ENCODE measurements at places on chromosomes 6 and 20.

- DNase-seq: no peak
Measured at GRCh38 chr6:8803181-8803760, 367.9 kb upstream of the SLC35B3 start.

DNA sequence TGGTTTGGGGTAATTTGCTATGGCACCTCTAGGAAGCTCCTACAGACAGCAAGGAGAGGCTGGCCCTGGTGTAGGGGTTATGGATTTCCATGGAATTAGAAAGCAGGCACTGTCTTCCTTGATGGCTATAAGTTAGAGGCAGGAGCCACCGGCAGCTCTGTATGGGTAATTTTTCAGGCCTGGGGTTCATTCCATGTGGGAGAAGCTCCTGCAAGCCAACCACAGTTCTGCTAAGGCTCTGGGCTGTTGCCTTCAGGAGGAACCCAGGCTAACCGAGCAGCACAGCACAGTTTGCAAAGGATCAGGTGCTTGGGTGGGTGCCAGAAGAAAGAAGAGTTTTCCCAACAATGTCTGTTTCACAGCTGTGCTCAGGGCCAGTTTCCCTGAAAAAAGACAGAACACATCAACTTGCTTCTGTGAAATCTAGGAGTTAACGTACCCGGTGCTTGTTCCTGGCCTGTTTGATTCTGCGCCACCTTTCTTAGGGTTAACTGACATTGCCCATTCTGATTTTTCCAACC lies 162.8 kb upstream of the MYLIP start:
- DNase-seq: no peak

- no peak for DNase-seq
Measured at GRCh38 chr20:54221353-54221752, 13.5 kb downstream of the PFDN4 start.

DNA sequence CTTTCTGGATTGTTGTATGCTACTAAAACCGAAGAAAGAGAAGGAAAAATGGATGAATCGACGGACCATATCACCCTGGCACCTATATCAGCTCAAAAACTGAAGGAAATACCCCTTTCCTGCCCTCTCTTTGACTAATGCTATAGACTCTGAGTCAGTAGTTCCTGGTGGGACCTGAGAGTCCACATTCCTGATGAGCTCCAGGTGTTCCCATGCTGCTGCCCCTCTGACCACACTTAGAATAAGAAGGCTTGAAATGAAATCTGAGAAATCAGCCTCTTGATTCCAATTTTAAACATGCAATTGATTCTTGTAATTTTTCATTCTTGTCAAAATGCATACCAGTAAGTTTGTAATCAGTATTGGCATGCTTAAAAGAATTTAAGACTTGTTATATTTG lies 75.2 kb downstream of the PRL start:
- DNase-seq: no peak

DNA sequence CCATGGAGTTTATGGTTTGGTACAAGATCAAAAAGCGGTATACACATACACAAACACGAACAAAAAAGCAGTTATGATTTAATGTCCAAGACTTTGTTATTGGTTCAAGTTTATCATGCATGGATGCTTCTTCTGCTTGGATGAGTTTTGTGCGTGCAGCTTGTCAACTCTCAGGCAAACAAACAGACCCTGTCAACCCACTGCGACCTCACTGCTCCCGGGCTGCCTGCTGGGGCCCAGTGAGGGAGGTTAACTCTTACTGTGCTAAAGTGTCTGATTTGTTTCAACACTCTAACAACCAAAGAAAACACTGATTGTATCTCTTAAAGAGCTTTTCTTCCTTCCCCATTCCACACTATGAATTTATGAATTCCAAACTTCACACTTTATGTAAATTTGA lies 26.8 kb upstream of the DDR1 start:
- DNase-seq: no peak

- DNase-seq: no peak
Measured at GRCh38 chr6:110233770-110234374, 53.6 kb downstream of the CDC40 start.

DNA sequence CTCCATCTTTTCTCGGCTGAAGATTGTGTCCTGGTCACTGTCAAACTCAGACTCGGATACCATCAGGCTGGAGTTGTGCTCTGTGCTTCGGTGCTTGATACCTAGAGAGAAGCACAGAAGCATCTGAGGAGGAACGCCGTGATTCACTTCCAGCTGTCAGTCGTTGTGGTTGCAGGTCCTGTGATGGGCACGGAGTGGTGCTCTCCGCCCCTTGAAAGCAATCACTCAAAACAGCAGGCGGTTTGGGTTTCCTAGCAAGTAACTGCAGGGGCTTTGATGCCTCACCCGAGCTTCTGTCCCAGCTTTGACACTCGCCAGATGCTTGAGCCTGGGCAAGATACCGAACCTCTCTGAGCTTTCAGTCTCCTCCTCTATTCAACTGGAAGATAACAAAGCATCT lies 52.5 kb downstream of the ALDH5A1 start:
- DNase-seq: peak; percentile 20

DNA sequence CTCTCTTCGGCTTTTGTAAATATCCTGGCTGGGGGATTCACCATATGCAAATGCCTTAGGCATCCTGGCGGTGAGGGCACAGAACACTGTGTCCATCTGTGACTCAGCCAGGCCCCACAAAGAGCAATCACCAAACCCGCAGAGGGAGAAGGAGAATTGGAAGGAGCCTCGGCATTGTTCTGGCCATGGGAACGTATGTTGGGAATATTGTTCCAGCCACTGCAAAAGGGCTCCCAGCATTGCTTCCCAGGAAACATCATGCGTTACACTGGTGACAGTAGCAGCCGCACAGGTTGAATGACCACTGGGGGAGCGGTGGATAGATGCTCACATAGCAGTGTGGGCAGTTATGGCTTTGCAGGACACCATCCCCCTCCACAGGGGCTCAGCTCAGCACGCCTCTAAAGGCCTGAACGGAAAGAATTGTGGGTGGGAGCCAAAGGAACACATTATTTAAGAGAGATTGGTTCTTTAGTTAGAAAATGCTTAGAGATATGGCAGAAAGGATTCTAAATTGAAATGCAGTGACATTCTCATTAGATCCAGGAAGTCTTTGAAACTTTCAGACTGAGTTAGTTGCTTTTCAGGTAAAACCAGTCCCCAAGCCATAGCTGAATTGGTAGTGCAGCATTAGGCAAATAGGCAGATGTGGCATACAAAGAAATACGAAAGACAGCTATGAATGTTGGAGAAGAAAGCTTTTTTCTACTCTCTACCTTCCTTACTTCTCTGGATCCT lies 104.3 kb downstream of the RNF144B start:
- DNase-seq: no peak

DNA sequence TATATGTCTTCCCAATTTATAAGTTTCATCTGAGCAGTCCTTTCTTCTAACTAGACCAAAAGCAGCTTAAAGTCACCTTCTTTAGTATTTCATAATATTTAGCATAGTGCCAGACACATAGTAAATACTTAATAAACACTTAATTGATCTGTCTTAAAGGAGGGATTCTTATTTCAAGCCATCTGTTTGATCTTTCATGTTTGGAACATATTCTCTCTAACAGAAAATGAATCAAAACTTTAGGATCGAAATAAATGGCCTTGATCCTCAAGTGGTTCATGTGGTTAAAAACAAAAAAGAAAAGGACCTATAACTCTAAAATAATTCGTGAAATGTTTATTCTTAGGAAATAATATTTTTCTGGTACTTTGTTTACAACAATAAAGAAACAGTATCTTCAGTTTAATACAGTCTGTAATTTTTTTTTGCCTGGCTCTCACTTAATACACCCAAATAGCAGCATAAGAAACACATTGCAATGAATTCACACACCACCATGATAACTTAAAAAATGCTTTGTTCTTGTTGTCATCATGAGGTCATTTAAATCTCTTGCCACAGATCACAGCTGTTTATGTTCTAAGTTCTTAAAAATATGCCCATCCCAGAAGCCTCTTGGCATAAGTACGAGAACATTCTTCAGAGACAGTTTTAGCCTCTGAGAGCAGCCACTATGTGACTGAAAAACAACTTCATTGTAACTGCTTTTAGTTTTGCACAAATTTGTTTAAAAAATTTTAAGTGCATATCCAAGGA lies 48.1 kb downstream of the ESF1 start:
- DNase-seq: no peak

DNA sequence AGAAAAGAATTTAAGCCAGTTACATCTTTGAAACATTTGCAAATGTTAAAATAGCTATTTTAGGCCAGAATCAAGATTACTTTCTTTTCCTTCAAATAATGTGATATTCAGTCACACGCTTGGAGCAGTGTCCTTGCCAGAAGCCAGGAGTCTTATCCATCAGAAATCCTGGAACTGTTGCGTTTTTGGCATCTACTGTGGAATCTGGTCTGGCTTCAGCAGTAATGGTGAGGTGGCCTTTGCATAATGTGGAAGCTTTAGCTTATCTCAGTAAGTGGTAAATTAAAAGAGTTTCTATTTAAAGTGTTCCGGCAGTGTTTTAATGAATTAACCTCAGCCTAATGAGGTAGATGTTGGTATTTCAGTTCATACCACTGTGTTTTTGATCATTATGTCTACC lies 97.6 kb downstream of the FIG4 start:
- DNase-seq: no peak

DNA sequence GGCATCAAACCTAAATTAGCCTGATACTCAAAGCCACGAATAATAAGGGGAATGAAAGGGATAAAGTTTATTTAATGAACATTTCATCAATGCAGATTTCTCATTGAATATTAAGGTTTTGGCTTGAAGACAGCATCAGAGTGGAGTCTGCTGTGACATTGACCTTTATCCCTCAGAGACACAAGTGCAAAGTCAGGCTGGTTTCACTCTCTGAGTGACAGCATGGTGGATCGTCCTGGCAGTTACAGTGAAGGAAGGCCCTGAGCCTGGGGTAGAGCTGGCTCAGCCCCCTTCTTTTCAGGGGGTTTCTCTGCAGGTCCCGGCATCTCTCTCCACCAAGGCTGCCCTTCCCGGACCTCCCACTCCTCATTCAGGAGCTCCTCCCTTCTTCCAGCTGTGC lies 503.1 kb downstream of the PREX1 start:
- DNase-seq: no peak

- no peak for DNase-seq
Measured at GRCh38 chr6:155832596-155832995, 377.0 kb upstream of the NOX3 start.

- no peak for DNase-seq
Measured at GRCh38 chr6:169960521-169960885, 209.1 kb downstream of the ERMARD start.

DNA sequence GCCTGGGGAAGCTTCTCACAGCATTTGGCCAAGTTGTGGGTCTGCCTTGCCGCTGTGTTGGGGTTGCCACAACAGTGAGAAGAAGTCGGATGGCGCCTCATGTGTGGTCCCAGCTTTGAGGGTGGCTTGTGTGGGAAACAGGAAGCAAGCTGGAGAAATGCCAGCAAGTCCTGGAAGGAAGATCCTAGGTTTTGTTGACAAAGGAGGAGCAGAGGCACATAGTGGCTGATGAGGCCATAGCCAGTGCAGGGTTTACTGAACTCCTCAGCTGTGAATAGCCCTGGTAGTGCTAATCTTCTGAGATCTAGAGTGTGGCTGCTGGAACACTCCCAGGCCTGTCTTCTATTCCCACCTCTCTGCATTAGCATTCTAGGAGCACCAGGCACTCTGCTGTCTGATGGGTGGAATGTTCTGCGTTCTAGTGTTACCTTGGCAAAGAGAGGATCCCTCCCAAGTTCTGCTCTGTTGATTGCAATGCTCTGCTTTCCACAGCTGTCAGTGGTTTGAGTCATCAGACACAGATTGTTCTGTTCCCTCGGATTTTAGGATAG lies 25.2 kb downstream of the SNPH start:
- DNase-seq: no peak

DNA sequence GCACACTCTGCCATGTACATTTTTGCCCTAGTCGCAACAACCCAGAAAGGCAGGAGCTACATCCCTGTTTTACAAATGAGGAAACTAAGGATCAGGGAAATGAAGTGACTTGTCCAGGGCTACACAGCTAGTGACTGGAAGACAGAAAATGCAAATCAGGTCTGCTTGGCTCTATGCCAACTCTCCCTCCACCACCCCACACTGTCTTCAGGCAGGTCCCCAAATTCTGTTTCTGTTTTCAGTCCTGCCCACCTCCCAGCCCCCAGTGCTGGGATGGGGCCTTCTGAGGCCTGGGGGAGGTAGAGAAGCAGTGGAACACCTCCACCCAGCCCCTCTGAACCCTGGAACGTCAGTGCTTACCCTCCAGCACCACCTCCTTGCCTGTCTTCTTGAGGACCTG lies 5.1 kb downstream of the SNTA1 start:
- no peak for DNase-seq

GRCh38 chr6:65667916-65668656 lies 38.9 kb downstream of the EYS start:
- DNase-seq: no peak

- DNase-seq: no peak
Measured at GRCh38 chr6:165717732-165718465, 54.9 kb upstream of the PDE10A start.

GRCh38 chr6:96909811-96910210 lies 12.1 kb upstream of the NDUFAF4 start:
- no peak for DNase-seq

DNA sequence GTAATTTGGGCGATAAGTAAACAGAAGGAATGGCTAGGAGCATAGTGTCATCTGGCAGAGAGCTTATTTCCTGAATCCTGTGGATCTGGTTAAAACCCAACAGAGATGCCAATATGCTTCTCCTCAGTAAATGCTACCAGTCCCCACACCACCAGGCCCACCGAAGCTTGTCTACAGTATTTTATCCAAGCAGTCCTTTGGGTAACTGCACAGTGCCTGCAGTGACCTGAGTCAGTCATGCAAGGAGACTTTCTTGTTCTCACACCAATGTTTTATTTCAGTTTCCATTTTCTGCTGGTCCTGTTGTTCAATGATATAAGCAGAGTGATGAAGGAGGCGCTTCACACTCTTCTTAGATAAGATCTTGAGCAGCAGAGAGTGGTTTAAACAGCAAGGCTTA lies 326.3 kb downstream of the RIMS1 start:
- no peak for DNase-seq

DNA sequence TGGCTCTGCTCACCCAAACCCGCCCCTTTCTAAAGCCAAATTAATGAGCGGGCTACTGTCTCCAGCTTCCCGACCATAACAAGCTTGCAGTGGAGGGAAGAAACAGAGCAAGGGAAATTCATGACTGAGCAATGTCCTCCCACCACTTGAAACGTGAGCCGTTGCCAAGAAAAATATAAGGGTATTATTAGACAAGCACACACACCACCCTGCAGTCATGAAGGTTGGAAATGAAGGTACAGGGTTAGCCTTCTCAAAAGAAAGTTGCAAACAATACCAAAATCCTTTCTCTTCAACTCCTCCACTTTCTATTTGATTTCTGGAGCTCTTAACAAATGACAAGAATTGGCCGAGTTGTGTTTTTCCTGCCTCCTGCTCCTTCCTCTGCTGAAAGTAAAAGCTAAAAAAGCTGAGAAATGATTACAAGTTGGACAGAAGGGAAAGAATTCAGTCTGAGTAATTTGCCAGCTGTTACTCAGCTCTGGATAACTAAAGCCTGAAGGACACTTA lies 151.1 kb upstream of the B3GAT2 start:
- DNase-seq: no peak

GRCh38 chr6:49565855-49566254 lies 15.4 kb downstream of the C6orf141 start:
- DNase-seq: no peak

Measured in stimulated activated CD8-positive, alpha-beta memory T cell treated with anti-CD3 and anti-CD28 coated beads, Interleukin-7, amount 100 ng/mL, for 1 hour (primary cell).